Inflammatory macrophage (primary cell): ENCODE measurements at places on chromosomes 12 and 14.

GRCh38 chr12:11805043-11805442, 155.6 kb downstream of the ETV6 start:
- no peak for DNase-seq

DNA sequence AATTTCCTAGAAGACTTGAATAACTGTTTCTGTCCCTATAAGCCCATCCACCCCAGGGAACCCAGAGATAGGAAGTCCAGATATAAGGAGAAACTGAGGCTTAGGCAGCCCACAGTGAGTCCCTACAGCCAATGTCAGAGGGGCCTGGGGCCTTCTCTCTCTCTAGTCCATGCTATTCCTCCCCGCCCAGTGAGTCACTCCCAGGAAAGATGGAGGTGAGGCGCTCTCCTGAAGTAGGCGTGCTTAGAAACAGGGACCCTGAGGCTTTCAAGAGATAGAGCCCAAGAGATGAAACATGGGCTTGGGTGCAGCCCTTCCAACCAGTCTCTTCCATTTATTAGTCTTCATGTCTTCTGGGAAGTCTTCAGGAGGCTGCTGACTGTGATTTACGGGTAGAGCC, 2.3 kb upstream of the SMUG1 start:
- DNase-seq = no peak

DNA sequence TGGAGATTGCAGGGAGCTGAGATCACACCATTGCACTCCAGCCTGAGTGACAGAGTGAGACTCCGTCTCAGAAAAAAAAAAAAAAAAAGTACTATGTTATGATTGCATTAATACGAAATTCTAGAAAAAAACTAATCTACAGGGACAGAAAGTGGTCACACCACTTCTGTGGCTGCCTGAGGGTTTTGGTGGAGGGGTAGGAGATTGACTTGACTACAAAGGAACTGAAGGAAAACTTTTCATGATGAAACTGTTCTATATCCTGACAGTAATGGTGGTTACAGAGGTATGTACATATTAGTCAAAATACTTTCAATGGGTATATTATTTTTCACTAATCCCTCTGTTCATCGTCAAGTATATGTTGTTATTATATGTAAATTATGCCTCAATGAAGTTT, 42.1 kb downstream of the FOXN3 start:
- no peak for DNase-seq

DNA sequence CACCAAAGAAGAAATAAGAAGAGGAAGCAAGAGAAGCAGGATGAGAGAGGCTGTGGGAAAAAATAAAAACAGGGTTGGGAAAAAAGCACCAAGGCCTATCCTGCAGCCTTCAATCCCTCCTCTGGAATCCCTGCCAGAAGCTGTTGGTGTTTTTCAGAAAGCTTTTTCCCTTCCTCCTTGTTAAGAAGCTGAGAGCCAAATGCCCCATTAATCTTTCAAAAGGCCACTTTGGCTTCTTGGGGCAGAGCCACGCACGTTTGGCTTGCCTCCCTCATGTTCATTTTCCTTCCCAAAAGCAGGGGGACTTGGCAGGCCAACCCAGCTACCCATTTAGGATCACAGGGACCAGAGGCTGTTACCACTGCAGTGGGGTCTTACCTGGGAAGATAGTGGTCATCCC, 365.3 kb downstream of the NUAK1 start:
- no peak for DNase-seq

DNA sequence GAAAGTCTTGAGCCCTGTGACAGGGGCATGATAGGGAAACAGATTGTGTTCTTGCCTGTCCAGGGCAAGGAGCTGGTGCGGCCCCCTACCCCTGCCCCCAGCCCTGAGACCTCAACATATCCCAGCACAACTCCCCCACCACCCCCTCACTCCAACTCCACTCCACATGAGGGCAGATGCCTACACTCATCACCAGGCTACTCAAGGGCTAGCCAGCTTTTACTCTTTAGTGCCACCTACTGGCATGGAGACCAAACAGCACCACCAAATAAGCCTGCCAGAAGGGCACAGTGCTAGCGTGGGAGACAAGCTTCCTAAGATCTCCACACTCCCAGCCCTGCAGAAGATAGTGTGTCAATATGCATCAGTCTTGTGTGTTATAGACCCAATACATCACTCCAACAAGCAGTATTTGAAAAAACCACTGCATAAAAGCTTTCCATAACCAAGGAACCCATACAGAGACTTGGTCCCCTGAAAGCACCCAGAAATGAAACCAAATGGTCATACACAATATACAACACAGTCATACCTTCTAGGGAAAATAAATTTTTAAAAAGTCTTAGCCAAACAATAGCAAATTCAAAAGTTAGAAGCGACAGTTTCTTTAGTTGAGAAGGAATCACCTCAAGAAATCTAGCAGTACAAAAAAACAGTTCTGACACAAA, 154.4 kb downstream of the KCNK10 start:
- peak; percentile 76 for DNase-seq

DNA sequence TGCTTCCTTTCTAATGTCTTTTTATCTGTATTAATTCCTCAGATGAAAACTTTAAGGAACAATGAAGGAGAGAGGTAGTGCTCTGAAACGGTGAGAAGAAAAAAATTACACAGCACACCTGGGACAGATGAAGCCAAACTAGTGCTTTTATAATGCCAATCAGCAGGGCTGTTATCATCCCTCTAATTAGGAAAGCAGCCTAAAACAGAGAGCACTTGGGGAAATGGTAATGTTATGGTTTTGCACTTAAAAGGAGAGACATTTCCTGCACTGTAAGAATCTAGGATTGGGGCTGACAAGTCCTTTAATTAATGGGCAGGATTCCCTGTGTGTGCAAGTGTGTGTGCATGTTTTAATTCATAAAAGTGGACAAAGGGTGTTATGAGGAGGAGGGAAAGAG, 4.8 kb upstream of the LMO3 start:
- DNase-seq = no peak

DNA sequence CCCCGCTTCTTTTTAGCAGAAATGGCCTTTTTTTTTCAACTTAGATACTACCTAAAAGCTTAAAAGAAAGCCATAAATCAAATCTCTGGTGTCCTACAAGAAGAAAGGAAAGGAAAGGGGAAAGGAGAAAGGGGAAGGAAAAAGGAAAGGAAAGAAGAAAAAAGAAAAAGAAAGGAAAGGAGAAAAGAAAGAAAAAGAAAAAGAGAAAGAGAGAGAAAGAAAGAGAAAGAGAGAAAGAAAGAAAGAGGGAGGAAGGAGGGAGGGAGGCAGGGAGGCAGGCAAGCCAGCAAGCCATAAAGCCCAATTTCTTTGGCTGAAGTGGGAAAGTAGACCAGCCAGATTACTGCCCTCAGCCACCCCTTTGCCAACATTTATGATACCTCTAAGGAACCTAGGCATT, 32.5 kb upstream of the SLC6A13 start:
- DNase-seq = no peak

- no peak for DNase-seq
Observed at GRCh38 chr14:63478437-63478852, 64.7 kb downstream of the PPP2R5E start.

- DNase-seq = no peak
Observed at GRCh38 chr14:95360828-95361227, 41.1 kb upstream of the CLMN start.

- peak; percentile 55 for DNase-seq
Observed at GRCh38 chr12:9856894-9857293, 12.3 kb downstream of the CLEC2B start.

GRCh38 chr14:34256223-34256622, 205.8 kb downstream of the SPTSSA start:
- no peak for DNase-seq

DNA sequence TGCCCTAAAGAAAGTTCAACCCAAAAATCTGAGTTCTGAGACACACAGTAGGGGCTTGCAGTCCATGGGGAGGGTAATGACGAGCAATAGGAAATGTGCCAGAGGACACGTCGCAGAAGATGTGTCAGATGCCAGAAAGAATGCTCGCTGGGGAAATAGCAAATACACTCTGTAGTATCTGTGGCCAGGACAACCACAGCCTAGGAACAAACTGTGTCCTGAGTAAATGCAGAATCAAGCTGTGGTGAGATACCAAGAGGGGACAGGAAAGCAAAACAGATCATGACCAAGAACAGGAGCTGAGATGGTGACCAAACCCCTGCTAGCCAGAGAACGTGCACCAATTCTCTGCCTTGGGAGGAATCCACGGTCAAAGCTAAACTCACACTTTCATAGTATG, 9.1 kb downstream of the CRACR2A start:
- DNase-seq = no peak

DNA sequence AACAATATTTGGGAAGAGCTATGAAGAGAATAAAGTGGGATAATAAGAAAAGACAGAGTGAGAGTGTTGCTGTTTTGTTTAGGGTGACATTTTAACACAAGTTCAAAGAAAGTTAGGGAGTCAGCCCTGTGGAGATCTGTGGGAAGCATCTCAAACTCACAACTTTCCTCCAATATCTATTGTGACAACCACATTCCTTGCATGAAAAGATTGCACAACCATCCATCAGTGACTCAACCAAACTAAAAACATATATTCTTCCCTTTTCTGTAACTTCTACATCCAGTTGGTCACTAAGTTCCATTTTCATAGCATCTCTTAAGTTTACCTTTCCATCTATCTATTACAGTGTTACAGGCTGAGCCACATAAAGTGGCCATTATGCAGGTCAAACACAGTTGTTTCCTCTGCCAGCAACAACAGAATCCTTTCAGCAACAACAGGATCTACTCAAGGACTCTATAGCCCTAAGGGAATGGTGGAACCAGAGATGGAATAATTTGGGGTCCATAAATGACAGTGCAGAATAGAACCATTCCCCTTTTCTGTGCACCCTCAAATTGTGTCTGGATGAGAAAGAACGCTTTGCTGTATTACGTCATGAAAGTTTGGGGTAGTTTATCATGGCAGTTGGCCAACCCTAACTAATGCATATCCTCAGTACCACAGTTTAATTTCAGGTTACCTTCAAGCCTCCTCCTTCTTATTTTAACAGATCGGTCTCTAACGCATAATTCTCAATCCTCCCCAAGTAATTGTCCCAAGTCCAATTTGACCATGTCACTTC, 118.8 kb downstream of the ST8SIA1 start:
- DNase-seq = peak; percentile 33

DNA sequence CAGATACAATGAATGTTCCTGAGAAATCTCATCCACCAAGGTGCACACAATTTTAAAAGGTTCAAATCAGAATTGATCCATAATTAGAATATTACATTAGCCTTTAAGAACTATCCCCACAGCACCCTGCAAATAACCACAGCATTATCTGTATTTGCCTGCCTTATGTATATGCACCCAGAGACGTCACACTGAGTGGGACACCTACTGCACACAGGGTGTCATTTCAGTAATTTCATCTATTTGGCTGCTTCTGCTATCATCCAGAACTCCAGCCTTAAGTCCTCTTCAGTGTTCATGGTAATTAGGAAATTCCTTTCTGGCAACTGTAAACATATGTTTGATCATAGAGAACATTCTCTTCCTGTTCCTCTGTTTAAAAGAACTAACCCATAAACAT, 298.4 kb downstream of the SYT1 start:
- DNase-seq = no peak

DNA sequence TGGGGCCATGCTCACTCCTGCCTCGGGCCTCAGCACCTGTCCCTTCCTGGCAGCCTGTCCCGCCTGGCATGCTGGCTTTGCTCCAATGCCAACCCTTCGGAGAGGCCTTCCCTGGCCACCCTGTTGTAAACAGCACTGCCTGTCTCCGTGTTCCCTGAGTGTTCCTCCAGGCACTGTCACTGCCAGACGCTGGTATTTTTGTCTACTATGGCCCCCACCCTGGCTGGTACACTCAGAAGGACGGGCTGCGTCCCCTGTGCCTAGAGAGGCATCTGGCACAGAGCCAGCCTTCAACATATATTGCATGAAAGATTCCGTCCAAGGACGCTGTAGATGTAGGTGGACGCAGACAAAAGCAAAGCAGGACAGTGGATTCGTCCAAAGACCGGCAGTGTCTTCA, 2.7 kb upstream of the ASPG start:
- DNase-seq = no peak

DNA sequence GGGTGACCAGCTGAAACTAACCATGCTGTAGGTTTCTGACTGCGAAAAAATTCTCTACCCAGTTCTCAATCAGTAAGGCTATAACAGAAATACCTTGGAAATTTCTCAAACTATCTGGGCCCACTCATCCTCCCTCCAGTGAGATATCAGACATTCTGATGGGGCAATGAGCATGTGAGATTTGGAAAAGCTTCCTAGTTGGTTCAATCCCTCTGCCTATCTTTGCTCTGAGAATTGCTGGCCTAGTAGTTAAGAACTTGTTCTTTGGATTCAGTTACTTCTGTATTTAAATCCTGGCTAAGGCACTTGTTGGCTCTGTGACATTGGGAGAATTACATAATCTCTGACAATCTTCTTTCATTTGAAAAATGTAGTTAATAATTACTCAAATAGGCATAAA, 119.4 kb downstream of the SLC15A5 start:
- peak; percentile 16 for DNase-seq
